Activated CD8-positive, alpha-beta memory T cell treated with anti-CD3 and anti-CD28 coated beads for 4 hours (primary cell): ENCODE measurements at places on chromosomes 5 and 9.

DNA sequence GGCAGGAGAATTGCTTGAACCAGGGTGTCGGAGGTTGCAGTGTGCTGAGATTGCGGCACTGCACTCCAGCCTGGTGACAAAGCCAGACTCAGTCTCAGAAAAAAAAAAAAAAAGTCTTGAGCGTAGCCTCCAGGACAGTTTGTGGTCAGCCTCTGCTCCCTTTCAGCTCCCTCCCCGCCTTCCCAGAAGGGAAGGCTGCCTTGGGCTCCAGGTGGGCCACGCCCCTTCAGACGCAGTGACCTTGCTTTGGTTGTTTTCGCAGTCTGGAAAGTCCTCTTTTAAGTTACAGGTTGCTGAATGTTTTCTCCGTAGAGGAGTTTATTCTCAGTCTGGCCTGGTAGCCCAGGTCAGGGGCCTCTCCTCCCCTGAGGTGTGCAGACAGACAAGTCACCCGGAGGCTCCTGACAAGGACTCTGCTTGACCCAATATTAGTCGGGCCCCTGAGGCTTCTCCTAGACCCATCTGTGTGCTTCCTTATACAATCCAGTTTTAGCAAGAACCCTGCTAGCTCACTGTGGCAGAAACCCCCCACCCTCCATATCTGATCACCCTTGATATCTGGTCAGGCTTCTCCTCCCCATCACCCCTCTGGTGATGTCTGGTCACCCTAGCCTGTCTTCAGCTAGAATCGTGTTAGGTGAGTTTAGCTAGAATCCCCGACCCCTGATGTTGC is 31.6 kb upstream of the N4BP3 start:
- no peak for DNase-seq

DNA sequence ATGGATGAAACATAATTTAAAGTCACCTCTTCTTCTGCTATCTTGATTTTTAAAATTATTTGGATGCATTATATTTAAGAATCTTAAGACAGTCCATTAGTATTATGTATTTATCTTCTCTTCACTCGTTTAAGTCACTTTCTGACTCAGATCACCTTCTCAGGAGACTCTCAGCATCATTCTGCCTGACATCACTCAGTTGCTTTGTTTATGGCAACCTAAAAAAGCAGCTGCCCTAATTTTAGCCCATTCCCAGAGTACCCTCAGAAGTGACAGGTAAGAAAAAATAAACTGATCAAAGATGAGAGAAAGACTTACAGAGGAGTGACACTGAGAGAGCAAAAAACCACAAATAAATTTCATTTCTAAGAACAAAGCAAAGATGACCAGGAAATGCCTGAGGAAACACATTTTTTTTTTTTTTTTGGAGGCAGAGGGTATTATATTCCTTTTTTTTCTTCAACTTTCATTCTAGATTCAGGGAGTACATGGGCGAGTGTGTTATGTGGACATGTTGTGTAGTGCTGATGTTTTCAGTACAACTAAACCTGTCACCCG is 140.5 kb downstream of the MUSK start:
- no peak for DNase-seq

DNA sequence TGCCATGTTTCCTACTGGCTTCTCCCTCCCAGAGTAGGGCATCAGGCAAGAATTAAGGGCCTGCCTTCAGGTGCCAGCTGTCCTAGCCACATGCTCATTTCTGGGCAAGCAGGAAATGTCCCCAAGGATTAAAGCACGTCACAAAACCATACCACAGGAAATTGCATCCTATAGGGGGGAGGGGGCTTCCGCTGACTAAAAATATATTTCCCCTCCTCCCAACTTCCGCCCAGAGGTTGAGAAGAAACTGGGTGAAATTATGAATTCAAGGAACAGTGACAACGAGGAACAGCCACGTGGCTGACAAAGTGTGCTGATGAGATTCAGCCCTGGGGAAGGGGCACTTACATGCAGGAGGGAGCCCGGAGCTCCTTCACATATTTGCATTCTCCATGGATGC is 4.1 kb downstream of the HBEGF start:
- DNase-seq = no peak

DNA sequence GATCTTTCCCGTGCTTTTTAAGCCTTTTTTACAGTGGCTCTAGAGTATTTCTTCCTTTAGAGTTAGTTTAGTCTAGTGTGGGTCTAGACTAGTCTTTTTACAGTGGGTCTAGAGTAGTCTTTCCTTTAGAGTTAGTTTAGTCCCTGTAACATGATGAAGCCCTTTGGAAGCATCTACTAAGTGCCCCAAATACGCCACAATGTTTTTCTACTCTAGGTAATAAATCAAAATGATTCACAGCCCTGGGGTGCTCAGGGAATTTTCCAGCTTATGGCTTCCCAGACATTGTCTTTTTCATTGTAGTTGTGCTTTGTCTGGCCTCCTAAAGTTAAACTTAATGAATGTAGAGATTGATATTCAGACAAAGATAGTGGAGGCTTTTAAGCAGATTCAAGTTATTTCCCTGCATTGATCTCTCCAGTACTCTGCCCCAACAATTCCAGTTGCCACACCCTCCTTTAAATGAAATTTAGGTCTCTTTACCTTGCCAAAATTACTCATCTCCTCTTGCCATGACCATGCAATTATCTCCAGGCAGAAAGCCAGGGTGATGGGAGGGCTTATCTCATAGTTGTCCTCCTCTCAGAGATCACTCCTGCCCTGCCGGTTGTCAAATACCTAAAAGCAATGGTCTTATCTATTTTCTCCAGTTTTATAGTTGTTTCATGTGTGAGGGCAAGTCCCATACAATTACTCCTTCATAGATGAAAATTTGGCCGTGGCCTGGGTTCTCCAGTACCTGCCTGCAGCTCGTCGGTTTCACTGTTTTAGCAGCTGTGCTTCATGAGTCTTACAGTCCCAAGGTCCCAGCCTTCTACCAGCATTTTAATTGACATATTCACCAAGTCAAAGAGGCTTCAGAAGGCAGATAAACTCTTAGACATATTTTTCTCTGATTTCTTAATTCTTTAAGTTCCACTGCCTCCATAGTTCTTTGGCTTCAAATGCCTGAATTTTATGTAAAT is 794.0 kb upstream of the COX7C start:
- no peak for DNase-seq

GRCh38 chr5:125125031-125125823 is 378.8 kb upstream of the ZNF608 start:
- no peak for DNase-seq

GRCh38 chr5:123371575-123372179 is 51.5 kb downstream of the CEP120 start:
- DNase-seq = no peak

- DNase-seq = no peak
These were observed 26.2 kb upstream of the SNX18 start for GRCh38 chr5:54491326-54491725.

DNA sequence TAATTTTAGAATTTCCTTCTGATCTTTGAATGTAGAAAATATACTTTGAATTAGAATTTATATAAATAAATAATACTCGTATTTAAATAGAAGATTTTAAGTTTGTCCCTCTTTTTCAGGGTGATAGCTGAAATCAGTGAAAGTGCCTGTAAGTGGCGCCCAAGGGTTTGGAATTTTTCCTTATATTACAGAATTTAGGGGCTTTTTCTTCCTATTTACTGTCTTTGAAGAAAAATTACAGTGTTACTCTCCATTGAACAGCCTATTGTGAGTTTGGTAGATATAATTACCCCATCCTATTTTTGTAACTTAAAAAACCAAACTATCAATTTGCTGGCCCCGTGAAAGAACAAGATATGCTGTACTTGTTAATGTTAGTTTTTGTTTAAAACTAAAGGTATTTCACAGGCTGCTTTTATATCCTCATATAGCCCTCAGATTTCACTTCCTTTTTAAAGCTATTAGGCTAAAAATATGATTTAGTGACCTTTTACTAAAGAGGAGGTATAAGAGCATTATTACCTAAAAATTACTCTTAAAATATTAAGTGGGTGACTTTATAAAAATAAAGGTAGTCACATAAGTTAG is 3.2 kb downstream of the MAP3K1 start:
- DNase-seq = no peak

- no peak for DNase-seq
These were observed 402.5 kb downstream of the NFIB start for GRCh38 chr9:13911473-13911872.

DNA sequence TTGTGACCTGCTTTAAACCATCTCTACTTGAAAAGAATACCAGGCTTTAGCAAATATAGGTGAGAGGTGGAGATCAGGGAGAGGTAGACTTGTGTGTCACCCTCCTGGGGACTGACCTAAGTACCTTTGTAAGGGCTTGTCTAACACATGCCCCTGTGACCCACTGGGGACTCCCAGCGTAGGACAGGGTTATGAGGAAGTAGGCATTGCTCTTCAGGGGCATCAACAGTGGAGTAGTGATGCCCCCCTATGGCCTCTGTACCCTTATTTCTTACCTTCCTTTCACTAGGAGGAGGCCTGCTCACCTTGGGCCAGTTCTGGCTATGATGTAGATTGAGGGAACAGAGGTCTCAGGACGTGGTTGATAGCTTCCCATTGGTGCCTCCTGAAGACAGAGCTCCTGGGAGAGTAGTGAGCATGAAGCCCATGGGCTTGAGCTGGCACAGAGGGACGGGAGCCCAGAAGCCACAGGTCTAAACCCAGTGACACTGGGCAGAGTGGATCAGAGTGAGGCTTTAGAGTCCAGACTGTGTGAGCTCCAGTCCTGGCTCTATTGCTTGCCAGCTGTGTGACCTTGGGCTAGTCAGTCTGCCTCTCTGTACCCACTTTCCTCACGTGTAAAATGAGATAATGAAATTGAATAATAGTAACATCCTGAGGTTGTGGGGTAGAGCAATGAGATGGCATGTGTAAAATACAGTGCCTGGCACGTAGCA is 191.7 kb downstream of the AOPEP start:
- no peak for DNase-seq

- DNase-seq = no peak
These were observed 235.8 kb downstream of the KCTD16 start for GRCh38 chr5:144406442-144406841.

DNA sequence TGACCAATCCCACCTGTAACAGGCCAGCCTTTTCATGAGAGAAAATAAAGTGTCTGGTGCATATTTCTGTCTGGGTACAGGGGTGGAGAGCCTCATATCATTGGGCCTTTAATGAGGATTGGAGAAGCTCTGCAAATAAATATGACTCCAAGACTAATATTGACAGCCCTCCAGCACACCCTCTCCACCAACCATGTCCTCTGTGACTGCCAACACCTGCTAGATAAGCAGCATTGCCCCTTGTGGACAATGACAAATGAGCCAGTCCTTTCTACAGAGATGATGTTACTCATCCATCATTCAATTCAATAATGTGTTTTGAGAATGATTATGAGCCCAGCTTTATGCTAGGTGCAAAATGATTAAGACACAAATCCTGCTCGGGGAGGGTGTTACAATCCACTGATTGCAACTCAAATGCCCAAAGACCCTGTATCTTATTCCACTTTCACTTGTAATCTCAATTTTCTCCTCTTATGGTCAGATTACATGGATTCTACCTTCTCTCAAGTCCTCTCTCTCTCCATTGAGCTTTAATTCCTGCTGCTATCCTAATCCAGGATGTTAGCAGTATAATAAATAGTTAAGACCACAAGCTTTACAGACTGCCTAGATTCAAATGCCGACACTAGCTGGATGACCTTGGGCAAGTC is 2.1 kb upstream of the GFRA3 start:
- DNase-seq = no peak

GRCh38 chr5:1744393-1745122 is 55.1 kb downstream of the MRPL36 start:
- no peak for DNase-seq

DNA sequence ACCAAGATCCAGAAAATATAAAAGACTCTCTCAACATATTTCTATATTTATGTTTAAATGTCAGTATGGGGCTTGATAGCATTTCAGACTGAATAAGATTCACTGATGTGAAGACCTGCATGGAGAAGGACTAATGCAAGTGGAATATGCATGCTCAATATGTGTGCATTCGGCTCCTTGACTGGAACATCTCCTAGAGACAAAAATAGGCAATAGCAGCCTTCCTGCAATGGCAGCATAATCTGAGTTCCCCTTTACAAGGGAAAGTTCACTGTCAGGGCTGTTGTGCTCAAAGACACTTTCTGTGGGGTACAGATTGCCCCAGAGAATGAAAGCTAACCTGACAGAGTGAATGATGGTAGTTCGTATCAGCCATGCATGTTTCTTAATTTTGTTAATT is 42.4 kb downstream of the STARD4 start:
- DNase-seq = no peak

DNA sequence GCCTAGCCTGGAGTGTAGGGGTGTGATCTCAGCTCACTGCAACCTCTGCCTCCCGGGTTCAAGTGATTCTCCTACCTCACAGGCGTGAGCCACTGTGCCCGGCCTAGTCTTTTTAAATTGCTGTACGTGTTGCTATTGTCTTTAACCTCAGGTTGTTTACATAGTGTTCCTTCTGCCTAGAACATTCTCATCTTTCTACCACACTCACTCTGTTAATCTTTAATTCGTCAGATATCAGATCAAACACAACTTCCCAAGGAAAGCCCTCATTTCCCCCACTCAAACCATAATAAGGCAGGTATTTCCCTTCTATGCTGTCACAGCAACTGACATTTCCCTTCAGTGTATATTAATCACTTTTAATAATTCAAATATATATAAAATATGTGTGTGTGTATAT is 1310.0 kb upstream of the C9orf72 start:
- DNase-seq = no peak

- no peak for DNase-seq
These were observed 898.0 kb upstream of the C9orf72 start for GRCh38 chr9:28471261-28471660.

DNA sequence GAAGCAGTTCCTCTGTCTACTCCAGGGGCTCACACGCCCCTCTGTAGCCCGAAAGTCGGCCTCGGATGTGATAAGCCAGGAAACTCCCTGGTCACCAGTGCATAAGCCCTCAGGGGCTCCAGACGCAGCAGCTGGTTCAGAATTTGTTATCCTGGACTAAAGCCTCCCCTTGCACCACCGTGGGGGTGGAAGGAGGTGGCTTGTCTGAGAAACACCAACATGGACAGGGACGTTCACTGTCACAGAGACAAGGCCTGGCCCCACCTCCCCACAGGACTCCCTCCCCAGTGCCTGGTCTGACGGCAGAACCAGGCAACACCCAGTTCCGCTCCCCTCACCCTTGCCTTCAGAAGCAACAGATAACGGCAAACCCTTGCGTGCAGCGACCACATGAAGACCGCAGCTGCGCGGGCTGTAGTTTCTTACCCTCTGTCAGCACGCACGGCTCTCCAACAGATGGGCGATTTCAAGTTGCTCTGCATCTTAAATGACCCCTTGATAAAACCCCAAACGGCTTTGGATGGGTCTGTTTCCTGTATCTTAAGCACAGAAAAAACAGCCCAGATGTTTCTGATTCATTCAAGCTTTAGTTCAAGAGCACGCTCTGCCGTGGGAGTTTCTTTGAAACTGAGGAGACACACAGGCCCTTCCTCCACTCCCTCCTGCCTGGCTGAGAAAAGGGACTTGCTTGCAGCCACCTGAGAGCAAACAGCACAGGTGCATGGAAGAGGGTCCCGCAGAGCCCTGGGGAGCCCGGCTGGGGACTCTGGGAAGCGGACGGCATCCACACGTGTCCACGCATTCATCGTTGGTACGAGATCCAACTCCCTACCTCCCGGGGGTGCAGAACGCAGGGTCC is 44.7 kb upstream of the NKD2 start:
- no peak for DNase-seq
